ENCODE measurements at places on chromosomes 6 and 20.

DNA sequence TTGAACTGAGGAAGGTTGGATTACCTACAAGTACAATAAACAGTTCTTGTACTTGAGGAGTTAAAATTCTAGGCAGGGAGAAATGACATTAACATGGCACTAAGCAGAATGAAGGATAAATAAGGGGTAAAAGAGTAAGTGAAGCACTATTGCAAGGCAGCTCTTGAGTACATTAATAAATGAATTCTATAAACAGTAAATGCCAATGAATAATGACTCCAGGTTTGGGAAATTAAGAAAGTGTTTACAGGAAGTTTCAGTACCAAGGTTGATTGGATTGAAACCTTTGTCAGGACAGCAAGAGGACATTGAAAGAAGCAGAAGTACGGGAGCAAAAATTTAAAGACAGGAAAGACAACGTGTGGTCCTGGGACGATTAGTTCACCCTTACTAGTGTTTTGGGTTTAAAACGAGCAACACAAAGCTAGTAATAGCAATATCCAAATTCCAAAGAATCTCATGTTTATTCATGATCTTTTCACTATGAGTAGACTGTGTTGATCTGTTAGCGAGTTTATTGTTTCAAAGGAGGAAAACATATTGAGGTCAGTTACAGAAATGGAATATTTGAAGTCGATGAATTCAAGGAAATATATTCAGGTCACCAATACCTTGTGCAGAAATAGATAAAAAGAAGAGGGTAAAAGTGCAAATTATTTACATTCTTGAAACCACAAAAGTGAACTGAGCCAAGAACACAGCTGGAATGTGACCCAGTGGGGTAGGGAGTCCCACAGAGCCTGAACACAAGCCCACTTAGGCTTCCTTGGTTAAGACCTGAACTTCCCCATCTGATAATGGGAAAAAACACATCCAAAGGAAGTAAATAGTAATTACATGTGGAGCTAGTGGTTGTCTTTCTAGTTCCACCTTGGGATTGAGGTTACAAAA, 80.8 kb downstream of the MKKS start:
- no peak for DNase-seq

DNA sequence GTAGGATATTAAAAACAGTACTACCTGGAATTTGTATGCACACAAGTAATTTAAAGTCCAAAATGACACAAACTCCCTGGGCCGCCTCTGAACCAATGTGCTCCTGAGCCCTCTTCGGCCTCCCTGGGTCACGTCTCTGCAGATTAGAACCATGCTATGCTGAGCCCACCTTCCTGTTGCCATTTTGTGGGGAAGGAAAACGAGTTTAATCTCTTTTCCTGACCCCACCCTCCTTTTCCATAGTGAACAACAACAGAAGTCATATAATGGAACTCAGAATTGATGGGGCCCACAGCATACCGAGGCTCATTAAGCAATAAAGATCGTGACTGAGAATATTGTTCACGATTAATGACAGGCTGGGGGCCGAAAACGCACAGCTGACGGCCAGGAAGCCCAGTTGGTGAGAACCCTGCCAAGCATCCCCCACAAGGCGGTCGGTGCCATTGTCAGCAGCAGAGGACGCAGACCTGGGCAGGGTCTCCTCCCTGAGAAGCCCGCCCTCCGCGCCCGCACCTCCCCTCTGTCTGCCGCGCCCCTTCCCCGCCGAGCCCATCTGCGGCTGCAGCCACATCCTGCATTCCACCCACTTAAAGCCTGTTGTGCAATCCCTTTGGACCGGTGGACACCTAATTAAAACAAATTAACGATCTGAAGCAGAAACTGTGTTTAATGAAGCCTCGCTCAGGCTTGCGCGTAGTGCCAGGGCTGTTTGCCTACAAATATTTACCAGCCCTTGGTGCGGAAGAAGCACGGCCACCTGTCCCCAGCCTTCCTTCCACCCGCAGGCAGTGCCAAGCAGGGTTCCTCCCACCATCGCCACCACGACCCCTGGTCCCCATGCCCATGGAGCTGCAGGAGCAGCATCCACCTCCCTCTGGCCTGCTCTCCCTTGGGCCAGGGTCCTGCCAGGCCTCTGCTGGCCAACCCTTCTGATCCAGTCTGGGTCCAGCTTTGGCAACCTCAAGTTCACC, 68.1 kb downstream of the DLL1 start:
- no peak for DNase-seq

DNA sequence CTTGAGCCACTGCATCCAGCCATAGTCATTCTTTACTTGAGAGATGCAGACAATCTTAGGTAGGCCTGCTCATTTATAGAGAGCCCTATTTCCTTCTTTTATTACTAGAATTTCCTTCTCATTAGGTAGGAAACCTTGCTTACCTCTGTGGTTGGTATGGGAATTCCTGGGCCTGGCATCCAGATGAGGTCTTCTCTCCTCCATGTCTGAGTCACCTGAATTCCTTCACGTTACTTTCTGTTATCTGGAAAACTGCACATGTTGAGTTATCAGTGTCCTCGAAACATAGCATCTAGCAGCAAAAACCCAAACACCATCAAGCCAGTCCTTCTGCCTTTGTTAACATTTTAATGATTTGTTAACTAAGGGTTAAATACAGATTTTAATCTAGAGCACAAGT, 2.2 kb downstream of the ZNFX1 start:
- no peak for DNase-seq

DNA sequence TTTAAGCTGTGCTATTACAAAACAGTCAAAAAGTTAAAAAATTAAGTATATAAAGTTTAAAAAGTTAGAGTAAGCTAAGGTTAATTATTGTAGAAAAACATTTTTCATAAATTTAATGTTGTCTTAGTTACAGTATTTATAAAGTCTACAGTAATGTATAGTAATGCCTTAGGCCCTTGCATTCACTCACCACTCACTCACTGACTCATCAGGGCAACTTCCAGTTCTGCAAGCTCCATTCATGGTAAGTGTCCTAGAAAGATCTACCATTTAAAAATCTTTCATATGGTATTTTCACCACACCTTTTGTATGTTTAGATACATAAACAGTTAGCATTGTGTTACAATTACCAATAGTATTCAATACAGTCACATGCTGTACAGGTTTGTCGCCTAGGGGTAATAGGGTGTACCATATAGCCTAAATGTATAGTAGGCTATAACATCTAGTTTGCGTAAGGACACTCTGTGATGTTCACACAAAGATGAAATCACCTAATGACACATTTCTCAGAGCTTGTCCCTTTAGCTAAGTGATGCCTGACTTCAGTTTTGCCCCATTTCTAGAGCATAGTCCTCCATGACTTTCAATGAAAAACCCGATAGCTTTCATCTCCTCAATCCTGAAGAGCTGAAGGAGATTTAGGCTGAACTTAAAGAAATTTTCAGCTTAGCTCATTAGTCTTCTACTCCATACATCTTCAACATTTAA, 14.9 kb upstream of the HLA-DRA start:
- no peak for DNase-seq

GRCh38 chr6:43990627-43991619, 136.3 kb downstream of the MRPL14 start:
- no peak for DNase-seq

DNA sequence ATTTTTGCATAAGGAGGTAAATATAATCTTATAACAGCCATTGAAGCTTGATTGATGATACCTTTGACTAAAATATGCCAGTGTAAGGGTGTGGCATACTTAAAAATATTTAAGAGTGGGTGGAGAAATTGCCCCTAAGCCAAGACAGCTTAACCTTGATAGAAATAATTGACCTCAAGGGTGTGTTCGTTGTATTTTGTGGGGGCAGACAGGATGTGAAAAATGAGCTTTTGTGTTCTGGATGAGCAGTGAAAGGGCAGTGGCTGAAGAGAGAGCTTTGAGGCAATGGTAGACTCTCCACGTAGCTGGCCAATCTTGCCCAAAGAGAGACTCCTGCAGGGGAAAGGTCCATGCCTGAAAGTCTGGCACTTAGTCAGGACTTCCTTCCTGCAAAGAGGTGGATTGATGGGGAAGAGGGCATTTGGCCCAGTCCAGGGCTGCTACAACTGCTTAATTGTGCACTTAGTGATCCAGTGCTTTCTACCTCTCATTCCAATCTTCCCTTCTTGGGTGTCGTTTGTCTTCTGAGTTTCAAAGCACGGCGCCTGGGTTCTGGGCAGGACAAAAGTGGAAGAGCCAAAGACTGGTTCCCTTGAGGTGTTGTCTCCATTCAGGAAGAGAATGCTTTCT, 15.6 kb upstream of the CD109 start:
- DNase-seq: no peak

GRCh38 chr6:43120944-43121913, 45.1 kb downstream of the PTK7 start:
- DNase-seq: no peak

- no peak for DNase-seq
Observed at GRCh38 chr6:134078166-134078565, 25.7 kb upstream of the SLC2A12 start.

DNA sequence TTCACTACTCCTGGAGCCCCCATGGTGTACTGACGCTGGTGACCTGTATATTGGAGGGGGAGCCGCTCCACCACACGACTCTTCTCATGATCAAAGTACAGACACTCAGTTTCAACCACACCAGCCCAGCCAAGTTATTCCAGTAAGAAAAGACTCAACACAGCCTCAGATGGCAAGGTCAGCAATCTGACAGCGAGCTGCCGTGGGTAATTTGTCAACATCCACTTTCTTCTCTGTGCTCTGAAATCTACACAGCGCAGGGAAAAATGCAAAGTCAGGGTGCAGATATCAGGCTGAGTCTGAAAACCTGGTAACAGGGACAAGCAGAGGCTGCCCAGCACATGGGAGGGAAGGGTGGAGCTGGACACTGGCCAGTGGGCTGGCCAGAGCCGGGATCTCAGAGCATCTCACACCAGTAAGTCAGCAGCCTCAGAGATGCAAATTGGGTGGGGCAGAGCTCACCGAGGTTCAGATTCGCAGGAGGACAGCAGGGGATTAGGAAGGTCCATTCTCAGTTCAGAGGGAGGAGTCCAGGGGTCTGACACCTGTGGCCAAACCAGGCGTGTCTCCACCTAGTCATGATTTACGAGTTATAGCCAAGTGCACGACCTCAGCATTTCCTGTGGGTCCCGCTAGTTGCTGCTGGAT, 44.5 kb upstream of the RPS6KA2 start:
- DNase-seq: no peak

DNA sequence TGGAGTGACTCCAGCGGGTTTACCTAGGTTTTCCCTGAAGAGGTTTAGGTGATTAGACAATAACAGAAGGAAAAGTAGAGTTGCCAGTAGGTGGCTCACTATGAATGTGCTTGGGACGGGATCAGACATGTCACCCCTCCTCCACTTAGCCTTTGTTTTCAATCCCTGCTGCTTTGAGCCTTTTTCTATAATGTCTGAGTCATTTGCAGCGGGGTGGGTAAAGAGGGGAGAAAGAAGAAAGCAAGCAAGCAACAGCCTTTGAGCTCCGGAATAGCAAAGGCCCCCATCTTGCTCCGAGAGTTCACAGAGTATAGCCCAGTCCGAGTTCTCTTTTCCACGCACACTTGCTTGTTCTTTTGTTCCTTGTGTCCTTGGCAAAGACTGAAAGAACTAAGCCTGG, 129.1 kb downstream of the PACRG start:
- DNase-seq: no peak

- no peak for DNase-seq
Observed at GRCh38 chr6:22880686-22881433, 311.5 kb downstream of the HDGFL1 start.

- no peak for DNase-seq
Observed at GRCh38 chr6:97097068-97098047, 172.8 kb downstream of the KLHL32 start.

Measured in GM19239 (cell line).